ENCODE measurements at places on chromosomes 12 and 14.

GRCh38 chr14:34012978-34013720 lies 62.3 kb upstream of the EGLN3 start:
- no peak for DNase-seq

- no peak for DNase-seq
These were observed 14.3 kb upstream of the KRT5 start for GRCh38 chr12:52534482-52534881.

DNA sequence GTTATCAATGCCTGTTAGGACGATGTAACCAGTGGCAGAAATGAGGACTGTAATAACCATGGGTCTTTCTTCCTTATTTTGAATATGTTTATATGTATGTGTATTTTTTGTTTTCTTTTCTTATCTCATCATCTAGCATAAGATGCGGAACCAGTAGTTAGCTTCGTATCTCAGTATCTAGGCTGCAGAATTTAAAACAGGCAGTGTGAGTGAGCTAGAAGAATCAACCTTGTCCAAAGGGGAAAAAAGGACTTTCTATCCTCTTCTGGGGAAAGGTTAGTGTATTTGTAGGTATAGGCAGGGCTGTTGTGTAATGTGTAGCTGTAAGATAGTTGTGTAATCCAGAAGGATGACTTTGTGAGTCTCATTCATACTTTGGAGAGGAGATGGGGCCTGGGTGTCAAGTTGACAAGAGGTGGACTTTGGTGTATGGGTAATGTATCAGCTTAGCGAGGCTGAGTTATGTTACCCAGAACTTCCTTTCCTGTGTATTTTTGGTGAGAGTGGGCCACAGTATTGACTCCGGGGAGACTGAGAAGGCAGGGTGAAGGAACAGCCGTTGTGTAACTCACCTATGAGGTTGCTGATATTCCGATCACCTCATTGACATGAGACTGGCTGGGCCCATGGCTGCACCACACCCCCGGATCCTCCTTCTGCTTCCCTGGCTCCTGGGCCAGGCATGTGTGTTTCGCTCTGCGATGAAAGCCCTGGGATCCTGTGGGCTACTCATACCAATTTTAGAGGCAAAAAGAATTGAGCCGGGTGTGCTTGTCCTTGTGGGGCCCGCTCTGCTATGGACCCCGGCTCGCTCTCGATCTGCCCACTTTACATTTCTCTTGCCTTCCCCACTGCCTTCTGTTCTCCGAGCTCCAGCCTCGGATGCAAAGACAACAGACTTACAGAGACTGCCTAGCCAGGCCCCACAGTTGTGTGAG lies 24.3 kb downstream of the DLK1 start:
- no peak for DNase-seq

GRCh38 chr14:29955087-29955486 lies 27.4 kb upstream of the PRKD1 start:
- DNase-seq, result no peak

DNA sequence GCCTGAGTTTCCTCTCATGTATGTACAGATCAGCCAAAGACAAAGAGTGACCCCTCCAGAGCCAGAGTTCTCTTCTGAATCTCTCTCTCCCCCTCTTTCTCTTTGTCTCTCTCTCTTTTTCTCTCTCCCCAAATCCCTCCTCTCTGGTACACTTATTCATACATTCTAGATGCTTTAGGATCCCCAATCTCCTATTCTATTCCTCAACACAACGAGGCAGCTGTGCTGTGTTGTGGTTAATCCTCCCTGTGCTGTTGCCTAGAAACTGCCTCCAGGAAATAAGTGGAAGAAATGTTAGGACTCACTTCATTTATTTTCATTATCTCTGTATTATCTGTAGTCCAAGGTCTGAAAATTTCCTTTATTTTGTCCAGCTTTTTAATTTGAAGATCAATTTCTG lies 350.5 kb upstream of the OR4E1 start:
- DNase-seq, result no peak

- DNase-seq, result no peak
These were observed 106.7 kb upstream of the TMPO start for GRCh38 chr12:98408681-98409080.

DNA sequence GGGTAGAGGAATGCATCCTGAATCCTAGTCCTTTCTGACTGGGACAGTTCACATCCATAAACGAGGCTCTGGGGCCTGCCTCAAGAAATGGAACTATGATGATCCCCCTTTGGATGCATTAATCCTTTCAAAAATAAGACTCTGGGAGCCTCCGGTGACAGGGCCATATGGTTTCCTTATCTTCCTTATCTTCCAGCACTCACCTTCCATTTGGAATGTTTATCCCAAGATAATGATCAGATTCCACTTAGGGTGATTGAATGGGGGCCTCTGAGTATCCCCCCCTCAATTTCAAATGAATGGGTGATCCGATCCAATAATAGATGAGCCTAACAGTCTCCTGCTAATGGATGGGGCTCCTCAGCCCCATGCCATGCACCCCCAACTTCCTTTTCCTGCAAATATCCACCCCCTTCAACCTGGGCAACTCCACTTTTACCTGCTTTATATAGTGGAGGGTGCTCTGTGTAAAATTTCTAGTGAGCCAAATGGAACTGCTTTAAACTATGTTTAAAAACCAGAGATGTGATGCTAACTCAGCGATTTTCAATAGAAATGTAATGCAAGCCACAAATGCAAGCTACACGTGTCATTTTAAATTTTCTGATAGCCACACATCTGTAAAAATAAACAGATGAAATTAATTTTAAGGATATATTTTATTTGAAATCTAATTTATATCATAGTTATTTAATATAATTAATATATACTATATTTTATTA lies 157.8 kb downstream of the ZFP36L1 start:
- DNase-seq, result no peak

GRCh38 chr14:59600211-59600945 lies 23.8 kb upstream of the CCDC175 start:
- DNase-seq, result no peak

GRCh38 chr12:71799106-71799505 lies 40.5 kb upstream of the TBC1D15 start:
- DNase-seq, result peak; percentile 12

- DNase-seq, result no peak
These were observed 324.4 kb upstream of the RTL1 start for GRCh38 chr14:101227611-101228594.

- peak; percentile 69 for DNase-seq
These were observed at the start of gene TPH2 for GRCh38 chr12:71938728-71939385. TPH2 (plus strand) TSS chr12:71938845; CDS start chr12:71938987, 142 bp downstream.

- no peak for DNase-seq
These were observed at the start of gene GPX2 for GRCh38 chr14:64942531-64943111. GPX2 (minus strand) TSS chr14:64942745; CDS start chr14:64942726, 19 bp downstream.

DNA sequence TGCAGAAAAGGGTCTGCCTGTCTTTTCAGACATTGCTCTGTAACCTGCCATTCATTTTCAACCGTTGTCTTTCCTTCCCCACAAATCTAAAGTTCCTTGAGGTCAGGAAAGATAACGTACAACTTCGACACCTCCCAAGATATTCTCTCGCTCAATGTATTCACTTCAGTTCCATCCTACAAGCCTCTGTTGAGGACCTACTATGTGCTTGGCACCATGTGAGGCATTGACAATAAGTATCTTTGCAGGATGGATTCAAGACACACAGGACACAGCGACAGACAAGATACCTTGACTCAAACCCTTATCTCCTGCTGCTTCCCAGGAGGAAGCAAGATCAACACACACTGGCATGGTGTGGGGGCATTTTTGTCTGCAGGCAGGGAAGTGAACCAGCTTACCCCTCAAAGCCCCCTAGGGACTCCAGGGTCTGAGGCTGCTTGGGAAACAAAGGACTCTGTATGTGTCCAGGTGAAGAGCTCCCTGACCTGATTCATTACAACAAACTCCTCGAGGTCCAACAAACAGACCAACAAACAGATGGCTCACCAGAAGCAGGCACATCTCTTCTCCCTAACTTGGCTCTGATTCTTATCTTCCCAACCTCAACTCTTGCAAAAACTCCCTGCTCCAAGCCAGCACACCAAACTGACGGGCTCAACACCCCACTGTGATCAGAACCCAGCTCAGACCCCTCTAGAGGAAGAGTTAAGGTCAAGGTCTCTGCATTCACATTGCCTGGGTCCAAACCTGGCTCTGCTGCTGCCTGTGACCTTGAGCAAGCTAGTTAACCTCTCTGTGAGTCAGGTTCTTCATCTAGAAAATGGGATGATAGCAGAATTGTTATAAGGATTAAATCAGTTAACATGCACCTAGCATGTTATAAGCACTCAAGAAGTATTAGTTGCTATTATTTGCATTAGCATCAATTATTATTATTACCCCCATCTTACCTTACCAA lies 6.3 kb downstream of the NUAK1 start:
- DNase-seq, result no peak

DNA sequence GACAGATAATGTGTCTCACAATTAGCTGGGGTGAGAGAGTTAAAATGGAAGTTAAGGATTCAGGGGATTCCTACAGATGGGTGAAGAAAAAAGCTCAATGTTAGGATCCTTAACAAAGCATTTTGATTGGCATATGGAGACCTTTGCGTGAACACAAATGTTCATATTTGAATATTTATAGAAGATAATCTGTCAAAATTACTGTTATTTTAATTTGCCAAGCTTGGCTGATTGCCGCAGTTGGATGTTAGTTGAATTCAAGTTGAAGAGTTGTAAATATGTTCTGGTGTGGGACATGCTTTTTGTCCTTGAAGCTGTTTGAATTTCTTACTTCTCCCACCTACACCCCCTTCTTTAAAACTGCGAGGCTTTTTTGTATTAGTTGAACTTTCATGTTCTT lies 91.2 kb downstream of the FUT8 start:
- no peak for DNase-seq

DNA sequence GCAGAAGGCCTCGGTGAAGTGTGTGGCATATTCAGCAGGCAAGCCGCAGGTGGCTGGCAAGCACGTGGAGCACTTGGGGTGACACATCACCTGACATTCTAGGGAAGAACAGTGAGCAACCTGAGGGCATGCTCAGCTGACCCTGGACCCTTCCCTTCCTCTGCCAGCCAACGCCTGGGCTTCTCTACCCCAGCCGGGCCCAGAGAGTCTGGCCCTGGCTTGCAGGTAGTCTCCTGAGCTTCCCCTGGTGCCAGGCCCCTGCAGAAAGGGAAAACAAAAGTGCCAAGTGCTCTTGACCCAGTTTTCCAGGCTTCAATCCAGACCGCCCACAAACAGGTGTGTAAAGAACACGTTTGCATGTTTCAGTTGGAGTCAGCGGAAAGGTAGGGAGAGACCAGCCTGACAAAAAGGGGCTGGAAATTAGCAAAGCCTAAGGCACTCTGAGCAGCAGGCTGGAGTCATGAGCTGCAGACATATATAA lies 45.7 kb downstream of the PRKAB1 start:
- no peak for DNase-seq

GRCh38 chr12:124509676-124510300 lies 57.6 kb downstream of the NCOR2 start:
- DNase-seq, result peak; percentile 96

DNA sequence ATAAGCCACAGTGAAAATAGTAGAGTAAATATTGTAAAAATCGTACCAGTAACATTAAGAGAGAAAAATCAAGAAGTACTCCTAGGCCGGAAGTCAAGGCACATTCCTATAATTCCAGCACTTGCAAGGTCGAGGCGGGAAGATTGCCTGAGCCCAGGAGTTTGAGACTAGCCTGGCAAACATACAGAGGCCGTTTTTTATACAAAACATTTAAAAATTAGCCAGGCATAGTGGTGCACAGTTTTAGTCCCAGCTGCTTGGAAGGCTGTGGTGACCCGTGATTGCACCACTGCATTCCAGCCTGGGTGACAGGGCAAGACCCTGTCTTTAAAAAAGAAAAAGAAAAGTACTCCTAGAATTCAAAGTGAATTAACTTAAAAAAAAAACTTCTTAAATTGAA lies 341.8 kb downstream of the C12orf50 start:
- DNase-seq, result peak; percentile 3

GRCh38 chr12:57868851-57869268 lies 22.3 kb upstream of the CTDSP2 start:
- peak; percentile 55 for DNase-seq

GRCh38 chr12:53825246-53826081 lies 73.7 kb upstream of the CISTR start:
- peak; percentile 17 for DNase-seq

GRCh38 chr14:54908190-54908589 lies 5.6 kb upstream of the GCH1 start:
- no peak for DNase-seq
